ENCODE measurements at places on chromosomes 7 and 10. TPM values are rescaled to one million over a fixed set of nuclear protein-coding genes. Genes with fewer than 3 reads are reported as not detected.

DNA sequence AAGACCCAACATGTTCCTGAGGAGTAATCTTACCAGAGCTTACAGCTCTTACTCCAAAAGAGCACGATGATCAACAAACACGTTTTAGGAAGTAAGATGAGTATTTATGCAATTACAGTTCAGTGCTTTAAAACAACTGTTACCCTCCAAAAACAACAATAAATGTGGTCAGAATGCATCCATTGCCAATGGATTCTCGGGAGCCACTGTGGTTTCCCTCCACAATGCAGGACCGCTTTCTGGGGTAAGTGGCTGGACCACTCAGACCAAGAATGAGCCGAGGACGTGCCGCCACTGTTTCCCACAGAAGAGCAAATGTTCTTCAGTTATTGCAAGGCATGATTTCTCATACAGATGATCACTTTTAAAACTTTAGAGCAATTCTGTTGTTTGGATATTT is 232.3 kb upstream of the MKLN1 start:
- no peak for DNase-seq

BCL7B gene
- total RNA-seq = 67.9 TPM

DNA sequence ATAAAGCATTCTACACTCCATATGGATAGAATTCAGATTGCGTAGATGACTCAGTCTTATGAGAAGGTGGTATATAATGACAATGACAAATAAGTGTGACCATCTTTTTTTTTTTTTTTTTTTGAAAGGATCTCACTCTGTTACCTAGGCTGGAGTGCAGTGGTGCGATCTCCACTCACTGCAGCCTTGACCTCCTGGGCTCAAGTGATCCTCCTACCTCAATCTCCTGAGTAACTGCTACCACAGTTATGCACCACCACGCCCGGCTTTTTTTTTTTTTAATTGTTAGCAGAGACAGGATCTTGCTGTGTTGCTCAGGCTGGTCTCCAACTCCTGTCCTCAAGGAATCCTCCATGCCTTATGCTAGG is 43.2 kb upstream of the NRP1 start:
- no peak for DNase-seq

DNA sequence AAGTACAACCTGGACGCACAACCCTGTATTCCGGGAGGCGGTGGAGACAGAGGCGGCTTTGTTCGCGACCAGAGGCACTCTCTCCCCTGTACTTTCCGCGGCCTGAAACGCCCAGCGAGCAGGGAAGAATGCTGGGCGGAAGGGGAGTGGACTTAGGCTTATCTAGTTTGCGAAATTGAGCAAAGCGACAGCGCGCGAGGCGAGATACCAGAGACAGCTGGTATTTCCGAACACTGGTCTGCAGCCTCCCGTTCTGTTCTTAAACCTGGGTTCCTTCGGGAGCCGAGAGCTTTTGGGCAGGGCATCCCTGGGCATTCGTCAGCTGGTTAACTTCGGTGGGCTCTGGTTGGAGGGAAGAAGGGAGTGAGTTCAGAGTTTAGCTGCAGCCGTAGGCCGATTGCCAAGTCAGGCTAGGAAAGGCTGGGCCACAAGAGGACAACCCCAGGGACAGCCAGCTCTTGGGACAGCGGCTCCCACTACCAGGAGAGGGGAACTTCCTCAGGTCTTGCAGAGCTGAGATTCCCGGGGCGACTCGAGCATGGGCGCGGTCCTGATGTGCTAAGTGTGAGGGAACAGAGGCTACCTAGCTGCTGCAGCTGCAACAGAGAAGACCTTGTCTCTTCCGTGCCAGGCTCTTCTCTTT is 3.9 kb downstream of the HMX3 start:
- DNase-seq = no peak

EGR2 gene
- total RNA-seq = 11.6 TPM

NCF1 gene
- 55.3 TPM for total RNA-seq

DNA sequence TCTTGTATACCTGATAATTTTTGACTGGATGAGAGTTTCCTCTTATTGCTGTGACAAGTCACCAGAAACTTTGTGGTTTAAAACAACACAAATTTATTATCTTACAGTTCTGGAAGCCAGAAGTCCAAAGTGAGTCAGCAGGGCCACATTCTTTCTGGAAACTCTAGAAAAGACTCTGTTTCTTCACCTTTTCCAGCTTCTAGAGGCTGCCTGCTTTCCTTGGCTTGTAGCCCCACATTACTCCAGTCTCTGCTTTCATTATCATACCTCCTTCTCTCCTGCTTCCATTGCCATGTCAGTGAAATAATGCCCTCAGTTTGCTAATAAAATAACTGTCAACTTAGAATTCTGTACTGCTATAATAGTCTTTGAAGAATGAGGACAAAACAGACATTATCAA is 65.3 kb downstream of the VCL start:
- DNase-seq = no peak

DNA sequence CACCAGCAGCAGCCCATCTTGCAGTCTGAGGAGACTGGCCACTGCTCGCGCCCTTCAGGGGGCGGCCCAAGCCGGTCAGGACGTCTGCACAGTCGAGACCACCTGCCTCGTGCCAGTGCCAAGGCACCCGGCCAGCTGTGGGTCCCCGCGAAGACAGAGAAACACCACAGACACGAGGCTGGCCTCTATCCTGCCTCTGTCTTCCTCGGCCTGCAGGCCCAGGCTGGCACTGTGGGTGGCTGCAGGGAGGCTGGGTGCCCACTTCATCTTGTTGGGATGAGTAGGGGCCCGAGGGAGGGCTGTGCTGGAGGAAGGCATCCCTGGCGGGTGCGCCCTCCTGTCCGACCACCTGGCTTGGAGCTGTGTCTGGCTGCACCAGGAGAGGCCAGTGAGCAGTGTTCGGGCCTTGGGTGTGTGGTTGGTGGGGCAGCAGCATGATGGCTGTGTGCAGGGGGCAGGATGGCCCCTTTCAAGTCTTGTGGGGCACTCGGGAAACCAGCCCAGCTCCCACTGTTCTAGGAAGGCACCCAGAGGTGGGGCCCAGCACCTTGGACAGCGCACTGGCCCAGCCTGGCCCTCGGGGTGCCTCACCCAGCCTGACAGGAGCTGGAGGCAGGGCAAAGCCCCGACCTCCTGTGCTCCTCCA is 7.3 kb downstream of the DPYSL4 start:
- no peak for DNase-seq

TMEM213 gene
- not detected for total RNA-seq

ODAD2 gene
- 3.2 TPM for total RNA-seq

DNA sequence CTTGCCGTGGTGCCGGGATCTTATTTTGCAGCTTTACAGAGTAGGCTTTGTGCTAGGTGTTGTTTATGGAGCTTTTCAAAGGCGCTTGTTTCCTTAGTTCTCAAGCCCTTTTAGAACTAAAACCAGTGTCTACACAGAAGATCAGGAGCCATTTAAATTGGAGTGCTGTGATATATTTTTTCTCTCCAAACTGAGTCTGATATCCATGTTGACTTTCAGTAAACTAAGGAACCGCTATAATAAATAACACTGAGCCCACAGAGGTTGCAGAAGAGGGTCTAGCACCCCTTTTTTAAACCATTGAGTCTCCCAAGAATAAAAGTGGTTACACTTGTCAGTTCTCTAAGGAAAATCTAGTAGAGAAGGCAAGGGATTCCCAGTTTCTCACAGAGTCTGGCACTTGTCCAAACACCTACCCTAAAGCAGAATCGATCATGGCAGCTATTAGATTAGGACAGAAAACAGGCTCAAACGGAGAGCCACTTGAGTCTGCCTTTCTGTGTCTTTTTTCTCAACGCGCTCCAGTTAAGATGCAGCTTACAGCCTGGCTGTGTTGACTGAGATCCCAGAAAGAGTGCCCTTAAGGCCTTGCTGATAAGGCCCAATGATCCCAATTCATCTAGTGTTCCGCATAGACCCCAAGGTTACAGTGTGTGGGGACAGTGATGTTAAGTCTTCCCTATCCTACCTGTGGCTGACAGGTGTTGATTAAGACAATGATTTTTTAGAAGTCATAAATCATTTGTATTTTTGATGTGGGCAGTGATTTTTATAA is 804 bp downstream of the TMEM106B start:
- DNase-seq = no peak

- DNase-seq = no peak
These were observed 22.7 kb downstream of the GARS1 start for GRCh38 chr7:30617359-30617758.

GRCh38 chr10:84993251-84994035 is 665.1 kb downstream of the CCSER2 start:
- no peak for DNase-seq

- DNase-seq = no peak
These were observed 462.7 kb downstream of the PHTF2 start for GRCh38 chr7:78261302-78261701.

- no peak for DNase-seq
These were observed 2.2 kb downstream of the MTG1 start for GRCh38 chr10:133396035-133396624.

GRCh38 chr10:98205351-98205750 is 62.6 kb downstream of the LOXL4 start:
- DNase-seq = no peak

GRCh38 chr10:7511612-7512011 is 100.8 kb upstream of the SFMBT2 start:
- no peak for DNase-seq

DNA sequence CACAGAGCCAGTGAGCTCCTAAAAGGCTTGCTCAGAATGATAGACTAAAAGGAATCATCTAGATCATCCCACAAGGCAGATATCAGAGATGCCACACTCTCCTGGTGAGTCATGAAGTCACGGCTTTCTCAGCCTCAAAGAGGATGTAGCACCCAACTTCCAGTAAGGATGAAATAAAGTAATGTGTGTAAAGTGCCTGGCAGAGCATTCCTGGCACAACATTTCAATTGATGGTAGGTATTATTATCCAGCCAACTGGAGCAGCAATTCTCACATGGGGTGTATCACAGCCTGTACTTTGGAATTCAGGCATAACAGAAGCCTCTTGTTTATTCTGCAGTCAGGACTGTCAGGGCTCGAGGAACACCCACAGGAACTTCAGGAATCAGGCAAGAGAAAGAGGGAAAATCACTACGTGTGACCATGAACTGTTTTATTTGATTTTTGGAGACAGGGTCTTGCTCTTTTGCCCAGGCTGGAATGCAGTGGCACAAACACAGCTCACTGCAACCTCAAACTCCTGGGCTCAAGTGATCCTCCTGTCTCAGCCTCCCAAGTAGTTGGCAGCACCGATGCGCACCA is 5.3 kb upstream of the NAT16 start:
- no peak for DNase-seq

GRCh38 chr7:125089171-125089570 is 159.5 kb upstream of the POT1 start:
- no peak for DNase-seq

DNA sequence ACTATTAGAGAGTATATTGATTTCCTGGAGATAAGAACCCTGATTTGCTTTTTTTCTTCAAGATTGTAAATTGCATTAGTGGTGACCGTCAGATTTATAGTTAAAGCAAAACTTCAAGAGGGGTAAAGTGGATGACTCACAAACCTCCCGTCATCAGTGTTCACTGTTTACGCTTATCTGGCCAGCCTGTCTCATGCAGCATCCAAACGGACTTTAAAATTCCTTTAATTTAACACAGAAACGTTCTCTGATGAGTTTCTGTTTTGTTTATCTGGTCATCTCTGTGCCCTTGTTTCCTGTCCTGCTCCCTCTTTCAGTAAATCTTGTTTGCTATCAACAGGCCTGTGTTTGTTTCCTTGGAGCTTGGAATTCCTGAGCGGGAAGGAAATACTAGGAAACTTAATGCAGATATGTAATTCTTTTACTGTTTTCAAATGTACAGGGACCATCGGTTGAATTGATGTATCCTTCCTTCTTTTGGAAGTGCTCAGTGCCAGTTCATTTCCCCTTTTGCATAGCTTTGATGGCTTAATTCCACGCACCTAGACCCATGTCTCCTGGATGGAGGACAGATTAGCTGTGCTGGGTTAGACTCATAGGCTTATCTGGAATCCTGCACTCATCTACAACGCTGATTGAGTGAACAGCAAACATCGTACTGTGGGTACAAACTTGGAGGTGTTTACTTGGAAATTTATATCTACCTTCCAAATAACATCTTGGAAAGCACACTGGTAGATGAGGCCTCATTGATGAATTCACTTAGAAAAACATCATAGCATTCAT is 21.3 kb downstream of the PTPRE start:
- DNase-seq = no peak

DNA sequence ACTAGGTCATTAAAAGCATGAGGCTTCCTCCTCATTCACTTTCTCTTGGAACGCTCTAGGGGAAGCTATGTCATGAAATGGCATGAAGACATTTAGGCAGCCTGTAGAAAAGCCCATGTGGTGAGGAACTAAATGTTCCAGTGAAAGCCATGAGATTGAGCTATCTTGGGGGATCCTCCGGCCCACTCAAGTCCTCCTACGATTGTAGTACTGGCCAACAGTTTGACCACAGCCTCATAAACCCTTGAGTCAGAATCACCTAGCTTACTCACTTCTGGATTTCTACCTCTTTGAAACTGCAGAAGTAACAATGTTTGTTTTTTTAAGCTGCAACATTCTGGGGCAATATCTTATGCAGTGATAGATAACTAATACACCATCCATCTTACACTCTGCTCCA is 605.1 kb downstream of the SORCS1 start:
- no peak for DNase-seq

DMBT1 gene
- total RNA-seq = not detected

DNA sequence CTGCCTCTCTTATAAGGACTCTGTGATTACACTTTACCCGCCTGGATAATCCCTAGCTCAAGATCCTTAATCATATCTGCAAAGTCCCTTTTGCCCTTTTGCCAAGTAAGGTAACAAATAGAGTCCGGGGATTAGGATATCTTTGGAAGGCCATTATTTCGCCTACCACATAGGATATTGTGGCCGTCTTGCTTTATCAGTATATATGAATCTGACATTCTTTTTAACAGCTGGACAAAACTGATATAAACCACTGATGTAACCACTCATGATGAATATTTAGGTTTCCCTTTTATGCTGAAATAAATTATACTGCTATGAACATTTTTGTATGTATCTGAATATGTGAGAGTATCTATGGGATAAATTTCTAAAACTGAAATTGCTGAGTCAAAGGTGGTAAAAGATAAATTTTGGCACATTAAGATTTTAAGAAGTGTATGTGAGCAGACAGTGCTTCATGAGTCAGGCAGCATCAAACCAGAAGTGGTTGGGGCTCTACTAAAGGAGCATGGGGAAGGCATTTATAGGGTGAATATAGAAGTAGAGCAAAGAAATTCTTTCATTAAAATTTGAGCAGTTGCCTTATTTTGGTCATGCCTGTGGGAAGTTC is 44.7 kb downstream of the AVL9 start:
- DNase-seq = no peak

RASSF4 gene
- 127 TPM for total RNA-seq

SPAM1 gene
- total RNA-seq = not detected

- no peak for DNase-seq
These were observed 22.1 kb downstream of the ABLIM1 start for GRCh38 chr10:114635797-114636550.
